Myometrial cell (primary cell): ENCODE measurements at places on chromosomes 7 and 10. TPM values are rescaled to one million over a fixed set of nuclear protein-coding genes. Genes with fewer than 3 reads are reported as not detected.

Gene JCAD
- total RNA-seq: 1.2 and 1.8 TPM in 2 replicates

Gene AVL9
- 17.5 and 44.7 TPM in 2 replicates for total RNA-seq

Gene NT5C2
- 31.4 and 34.4 TPM in 2 replicates for total RNA-seq

Gene ERVW-1
- total RNA-seq: not detected in 2 replicates

Gene CDNF
- total RNA-seq: 0.86 and 3.0 TPM in 2 replicates

Gene SPDYE5
- total RNA-seq: not detected in 2 replicates

Gene GRB10
- 17.9 and 22.0 TPM in 2 replicates for total RNA-seq

Gene ANKRD1
- total RNA-seq: 0.58 and 1.8 TPM in 2 replicates

Gene LRCH4
- total RNA-seq: 39.8 and 45.4 TPM in 2 replicates

Gene AKR1C4
- not detected in 2 replicates for total RNA-seq

Gene CDHR1
- under 0.01 and 0.58 TPM in 2 replicates for total RNA-seq

Gene PODXL
- total RNA-seq: 3.2 and 5.3 TPM in 2 replicates

Gene TMEM140
- total RNA-seq: 6.9 and 9.2 TPM in 2 replicates

Gene TRIM73
- under 0.01 TPM in 1 of 2 replicates, not detected in the other for total RNA-seq

Gene STAG3
- total RNA-seq: 0.29 and 0.35 TPM in 2 replicates

Gene CROT
- 10.5 and 17.3 TPM in 2 replicates for total RNA-seq

Gene ZKSCAN1
- 10.1 and 14.7 TPM in 2 replicates for total RNA-seq

Gene HOXA11
- total RNA-seq: 28.4 and 32.6 TPM in 2 replicates

Gene C10orf53
- total RNA-seq: not detected in 2 replicates

Gene KLF14
- not detected in 2 replicates for total RNA-seq

Gene CLRN3
- total RNA-seq: not detected in 2 replicates

Gene ATG9B
- not detected in 2 replicates for total RNA-seq

Gene PPIF
- 46.8 and 63.4 TPM in 2 replicates for total RNA-seq

Gene ZNF488
- total RNA-seq: 0.29 TPM in 1 of 2 replicates, not detected in the other

Gene GIMAP1
- total RNA-seq: not detected in 2 replicates
